NCI-H2081 treated with DMSO at 0.1 percent for 48 hours (cell line): ENCODE measurements at places on chromosomes 3 and 15.

GRCh38 chr3:38725726-38726419, 76.4 kb upstream of the SCN5A start:
- no peak for DNase-seq

DNA sequence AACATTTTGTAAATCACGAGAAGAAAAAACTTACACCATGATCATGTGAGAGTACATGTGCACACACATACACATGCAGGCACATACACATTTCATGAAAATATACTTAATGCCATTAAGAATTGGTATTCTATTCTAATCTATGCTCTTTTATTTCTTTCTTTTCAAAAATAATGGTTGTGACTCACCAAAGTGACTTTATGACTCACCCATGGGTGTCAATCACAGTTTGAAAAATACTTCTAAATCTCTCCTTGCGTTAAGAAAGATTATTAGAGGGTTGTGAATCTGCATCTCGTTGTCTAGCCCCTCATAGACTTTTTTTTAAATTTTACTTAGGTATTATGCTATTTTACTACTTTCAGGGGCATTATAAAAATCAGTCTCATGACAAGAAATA, 254.2 kb downstream of the TUSC7 start:
- DNase-seq = no peak

- DNase-seq = no peak
Observed at GRCh38 chr3:143121241-143122088, 1.9 kb downstream of the CHST2 start.

DNA sequence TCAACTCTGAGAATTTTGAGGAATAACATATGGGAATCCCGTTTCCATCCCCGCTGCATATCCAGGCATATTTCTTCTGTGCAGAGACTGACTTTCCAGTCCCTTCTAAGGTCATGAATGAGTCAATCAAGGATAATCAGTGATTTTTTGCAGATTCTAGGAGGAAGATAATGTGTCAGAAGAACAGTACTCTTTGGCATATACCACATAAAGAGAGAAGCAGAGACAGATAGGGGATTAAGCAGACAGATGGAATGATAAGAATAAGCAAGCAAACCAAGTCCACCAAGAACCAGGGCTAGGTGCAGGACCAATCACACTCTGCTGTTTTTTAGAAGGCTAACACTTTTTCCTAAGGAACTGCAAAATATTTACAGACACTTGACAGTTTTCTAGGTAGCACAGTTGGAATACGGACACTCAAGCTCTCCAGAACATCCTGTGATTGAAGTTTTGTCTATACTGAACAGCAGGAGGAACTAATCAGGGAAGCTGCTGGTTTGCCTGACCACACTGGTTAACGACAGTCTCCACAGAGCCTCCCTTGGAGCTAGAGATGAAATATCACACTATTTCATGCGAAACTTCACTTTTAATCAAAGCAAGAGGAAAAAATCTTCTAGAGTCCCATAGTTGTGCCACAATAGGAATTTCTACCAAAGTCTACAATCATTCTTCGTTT, 450.0 kb upstream of the KCNMB2 start:
- DNase-seq = no peak

DNA sequence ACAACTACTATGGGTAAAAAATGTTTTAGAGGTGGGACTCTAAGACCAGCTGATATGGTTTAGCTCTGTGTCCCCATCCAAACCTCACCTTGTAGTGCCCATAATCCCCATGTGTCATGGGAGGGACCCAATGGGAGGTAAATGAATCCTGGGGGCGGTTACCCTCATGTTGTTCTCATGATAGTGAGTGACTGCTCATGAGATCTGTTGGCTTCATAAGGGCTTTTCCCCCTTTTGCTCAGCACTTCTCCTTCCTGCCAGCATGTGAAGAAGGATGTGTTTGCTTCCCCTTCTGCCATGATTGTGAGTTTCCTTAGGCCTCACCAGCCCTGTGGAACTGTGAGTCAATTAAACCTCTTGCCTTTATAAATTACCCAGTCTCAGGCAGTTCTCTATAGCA, 45.7 kb downstream of the FAM98B start:
- DNase-seq = no peak

- DNase-seq = no peak
Observed at GRCh38 chr3:7444886-7445285, 584.0 kb downstream of the GRM7 start.

GRCh38 chr3:172177046-172177445, 137.7 kb downstream of the FNDC3B start:
- no peak for DNase-seq

DNA sequence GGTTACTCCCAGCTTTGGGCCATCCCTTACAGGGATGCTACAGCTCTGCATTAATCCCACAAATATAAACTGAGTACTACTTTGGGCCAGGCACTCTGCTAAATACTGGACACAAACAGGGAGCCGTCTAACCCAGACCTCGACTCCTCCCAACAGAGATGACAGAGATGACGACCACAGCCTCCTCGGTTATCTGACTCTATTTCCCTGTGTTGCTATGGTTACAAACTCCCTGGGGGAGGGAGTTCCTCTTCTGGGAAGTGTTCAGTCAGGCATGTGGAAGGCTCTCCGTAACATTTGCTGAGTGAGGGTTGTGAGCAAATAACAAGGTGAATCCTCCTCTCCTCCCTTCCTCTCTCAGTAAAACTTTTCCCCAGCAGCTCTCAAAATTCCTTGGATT, 6.7 kb upstream of the CMTM7 start:
- DNase-seq = no peak

GRCh38 chr3:49906073-49906743, 2.5 kb upstream of the MST1R start:
- no peak for DNase-seq

DNA sequence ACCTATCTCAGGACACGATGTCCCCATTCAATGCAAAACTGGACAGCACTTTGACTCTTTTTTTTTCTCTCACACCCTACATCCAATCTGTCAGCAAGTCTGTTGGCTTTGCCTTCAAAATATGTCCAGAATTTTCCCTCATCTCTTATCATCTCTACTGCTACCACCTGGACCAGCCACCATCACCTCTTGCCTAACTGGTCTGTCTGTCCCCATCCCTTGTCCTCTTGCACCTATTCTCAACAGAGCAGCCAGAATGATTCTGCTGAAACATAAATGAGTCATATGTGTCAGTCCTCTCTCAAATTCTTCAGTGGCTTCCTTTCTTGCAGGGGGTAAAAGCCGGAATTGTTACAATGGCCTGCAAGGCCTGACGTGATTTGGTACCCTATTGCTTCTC, 105.8 kb downstream of the CYP19A1 start:
- no peak for DNase-seq

GRCh38 chr3:156619376-156619775, 55.0 kb upstream of the TIPARP start:
- no peak for DNase-seq

- DNase-seq = no peak
Observed at GRCh38 chr3:141280086-141280485, 48.5 kb downstream of the PXYLP1 start.

DNA sequence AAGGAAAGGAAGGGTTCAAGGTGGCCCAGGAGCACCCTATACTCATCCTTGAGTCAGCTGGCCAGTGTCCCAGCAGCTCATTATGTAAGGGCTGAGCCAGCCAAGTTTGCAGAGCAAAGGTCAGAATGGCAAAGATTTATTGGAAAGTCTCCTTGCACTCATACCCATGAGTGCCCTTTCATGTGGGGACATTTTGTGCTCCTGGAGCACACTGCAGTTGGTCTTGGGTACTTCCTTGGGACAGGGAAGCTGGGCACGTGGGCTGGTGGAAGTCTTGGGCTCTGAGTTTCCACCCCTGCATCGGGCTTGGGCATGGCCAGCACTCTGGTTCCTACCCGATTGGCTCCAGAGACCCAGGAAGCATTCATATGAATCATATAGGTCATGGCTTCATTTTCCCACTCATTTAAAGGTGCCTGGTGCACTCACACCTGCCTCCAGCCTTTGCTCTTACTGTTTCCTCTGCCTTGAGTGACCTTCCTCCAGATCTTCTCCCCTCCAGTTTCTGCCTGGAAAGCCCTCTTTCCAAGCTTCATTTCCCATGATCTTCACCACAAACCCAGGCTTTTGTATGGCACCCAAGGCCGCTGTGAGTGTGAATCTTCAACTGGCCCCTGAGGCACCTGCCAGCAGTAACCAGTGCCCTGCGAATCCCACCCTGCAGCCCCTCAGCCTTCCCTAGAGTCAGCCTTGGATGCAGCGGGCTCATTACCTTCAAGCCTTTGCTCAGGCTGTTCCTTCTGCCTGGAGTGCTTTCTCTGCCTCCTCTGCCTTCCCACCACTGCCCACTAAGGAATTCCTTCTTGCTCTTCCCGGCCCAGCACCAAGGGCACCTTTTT, 10.5 kb upstream of the PRKCD start:
- no peak for DNase-seq

GRCh38 chr15:80455668-80456442, 51.7 kb downstream of the ARNT2 start:
- DNase-seq = no peak

DNA sequence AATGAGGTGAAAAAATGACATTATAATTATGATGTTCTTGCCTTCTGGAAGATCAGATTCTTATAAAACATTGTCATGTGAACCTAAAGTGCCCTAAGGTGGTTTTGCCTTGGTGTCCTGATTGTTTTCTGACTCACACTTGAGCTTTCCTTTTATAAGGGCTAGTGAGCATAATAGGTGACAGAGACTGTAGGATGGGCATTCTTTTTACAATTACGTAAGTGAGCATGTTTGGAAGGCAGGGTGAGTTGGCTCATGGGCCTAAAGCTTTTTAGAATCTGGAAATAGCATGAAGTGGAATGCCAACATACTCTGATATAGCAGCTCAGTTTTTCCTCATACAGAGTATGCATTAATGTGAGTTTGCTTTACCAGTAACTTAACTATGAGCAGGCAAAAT, 41.2 kb downstream of the CRYBG3 start:
- no peak for DNase-seq

- no peak for DNase-seq
Observed at GRCh38 chr3:32457971-32458471, 44.6 kb downstream of the CMTM6 start.

- DNase-seq = no peak
Observed at GRCh38 chr3:16743276-16743675, 138.1 kb upstream of the DAZL start.

DNA sequence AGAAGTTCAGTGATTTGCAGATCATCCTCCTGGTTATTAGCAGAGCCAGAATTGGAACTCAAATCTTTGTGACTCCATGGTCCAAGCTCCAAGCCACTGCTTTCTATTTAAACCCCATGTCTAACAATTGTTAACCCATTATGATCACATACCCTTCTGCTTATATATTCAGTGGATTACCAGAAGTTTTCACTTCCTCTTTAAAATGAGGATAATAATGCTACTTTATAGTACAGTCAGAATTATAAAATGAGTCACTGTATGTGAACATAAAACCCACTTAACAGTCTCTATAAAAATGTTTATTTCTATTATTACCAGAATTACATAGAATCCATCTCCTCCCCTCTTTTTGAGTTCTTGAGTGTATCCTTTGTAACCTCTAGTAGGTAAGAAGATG, 550.7 kb upstream of the DPPA4 start:
- DNase-seq = no peak

GRCh38 chr3:177464392-177465256, 267.3 kb upstream of the TBL1XR1 start:
- no peak for DNase-seq

GRCh38 chr3:105958237-105959000, 89.6 kb upstream of the CBLB start:
- no peak for DNase-seq

DNA sequence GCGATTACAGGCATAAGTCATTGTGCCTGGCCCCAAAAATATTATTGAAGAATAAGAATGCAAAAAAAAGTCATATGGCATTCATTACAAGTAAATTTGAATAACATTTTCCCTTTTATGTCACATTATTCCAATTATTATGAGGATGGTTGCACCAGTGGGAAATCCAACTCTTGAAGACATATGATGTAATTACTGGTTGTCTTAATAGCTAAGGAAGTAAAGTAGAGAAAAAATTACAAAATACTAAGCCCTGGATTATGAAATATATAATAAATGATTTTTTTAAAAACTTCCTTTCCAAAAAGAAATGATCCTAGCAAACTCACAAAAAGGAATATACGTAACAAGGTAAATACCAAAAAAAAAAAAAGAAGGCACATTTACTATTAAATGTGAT, 98.9 kb downstream of the FMN1 start:
- no peak for DNase-seq

DNA sequence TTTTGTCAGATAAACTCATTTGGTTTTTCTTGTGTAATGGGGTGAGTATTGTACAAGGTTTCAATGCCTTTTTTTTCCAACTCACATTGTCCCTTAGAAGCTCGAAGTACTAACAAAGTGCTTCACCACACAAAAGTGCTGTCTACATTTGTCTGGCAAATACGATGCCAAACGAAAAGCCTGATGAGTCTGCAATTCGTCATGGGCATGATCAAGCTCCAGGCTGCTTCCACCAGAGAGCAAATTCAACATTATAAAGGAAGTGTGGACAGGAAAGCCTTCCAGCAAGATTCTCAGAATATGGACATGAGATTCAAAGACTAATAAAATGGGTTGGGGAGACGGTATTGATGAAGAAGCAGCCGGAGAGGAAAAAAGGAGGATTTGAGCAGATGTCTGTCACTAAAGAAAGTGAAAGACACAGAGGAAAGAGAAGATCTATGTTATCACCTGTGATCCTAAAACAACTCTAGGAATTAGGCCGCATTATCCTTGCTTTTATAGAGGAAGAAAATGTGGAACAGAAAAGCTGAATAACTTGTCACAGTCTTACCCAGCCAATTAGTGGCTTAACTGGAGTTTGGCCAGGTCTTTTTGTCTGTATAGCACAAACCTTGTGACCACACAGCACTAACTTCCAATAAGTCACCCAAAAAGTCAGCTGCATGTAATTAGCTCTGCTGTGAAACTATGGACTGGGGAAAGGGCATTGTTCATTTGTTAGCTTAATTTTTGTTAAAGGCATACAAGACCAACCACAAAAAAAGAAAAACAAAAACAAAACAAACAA, 494.8 kb downstream of the FHIT start:
- DNase-seq = no peak

DNA sequence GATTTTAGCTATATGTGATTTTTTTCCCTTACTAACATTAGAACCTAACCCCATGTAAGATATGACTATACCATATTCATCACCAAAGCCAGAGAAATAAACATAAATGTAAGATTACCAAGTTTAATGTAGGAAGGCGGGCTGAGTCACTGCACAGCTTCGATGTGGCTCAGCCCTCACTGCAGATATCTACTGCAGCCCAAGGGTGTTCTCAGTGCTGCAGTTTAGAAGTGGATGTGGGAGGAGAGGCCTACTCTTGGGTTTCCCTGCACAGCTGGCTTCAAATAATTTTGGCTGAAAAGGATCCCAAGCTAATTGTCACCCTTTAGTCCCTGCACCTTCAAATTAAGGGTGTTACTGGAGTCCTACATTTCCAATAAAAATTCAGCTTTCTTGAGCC, 9.3 kb downstream of the ARPP19 start:
- DNase-seq = no peak

DNA sequence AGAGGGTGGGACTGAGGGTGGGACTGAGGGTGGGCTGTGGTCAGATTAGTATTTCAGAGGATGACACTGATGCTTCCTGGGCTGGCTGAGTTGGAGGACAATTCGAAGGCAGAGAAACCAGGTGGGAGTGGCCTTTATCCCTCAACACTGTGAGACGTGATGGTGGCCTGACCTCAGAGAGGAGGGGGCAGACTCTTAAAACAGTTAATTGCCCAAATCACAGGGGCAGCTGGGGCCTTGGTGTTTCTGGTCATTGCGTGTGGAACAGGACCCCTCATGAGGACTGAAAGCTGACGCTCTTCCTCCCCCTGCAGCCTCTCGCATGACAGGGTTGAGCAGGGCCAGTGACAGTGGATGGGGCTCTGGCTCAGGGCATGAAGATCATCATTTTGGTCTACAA, 18.7 kb downstream of the DNASE1L3 start:
- DNase-seq = no peak
